Hindlimb muscle (tissue), 1 donor: ENCODE measurements at places on chromosomes 5 and 9. TPM values are rescaled to one million over a fixed set of nuclear protein-coding genes. Genes with fewer than 3 reads are reported as not detected.

The PRRX2 gene
- 2.9 TPM for polyA plus RNA-seq

The SEMA5A gene
- 27.5 TPM for polyA plus RNA-seq

The GABRA1 gene
- polyA plus RNA-seq, result not detected

The CD72 gene
- 2.6 TPM for polyA plus RNA-seq

The SLC6A19 gene
- polyA plus RNA-seq, result not detected

The CLTB gene
- polyA plus RNA-seq, result 52.0 TPM

The FOXD4L6 gene
- polyA plus RNA-seq, result not detected

The GRXCR2 gene
- not detected for polyA plus RNA-seq

The SPATA31E1 gene
- polyA plus RNA-seq, result not detected

The FGF1 gene
- 5.1 TPM for polyA plus RNA-seq

The PCDHGA5 gene
- polyA plus RNA-seq, result 2.6 TPM

The RAI14 gene
- 15.7 TPM for polyA plus RNA-seq

The SLC25A2 gene
- polyA plus RNA-seq, result not detected

The CSF2 gene
- polyA plus RNA-seq, result not detected

The FOXD4L4 gene
- polyA plus RNA-seq, result not detected

The MYMK gene
- 82.7 TPM for polyA plus RNA-seq

The PROB1 gene
- 55.2 TPM for polyA plus RNA-seq

The RALGPS1 gene
- 6.7 TPM for polyA plus RNA-seq

The SLC6A7 gene
- 0.22 TPM for polyA plus RNA-seq

The FLT4 gene
- polyA plus RNA-seq, result 9.2 TPM

The NDUFA8 gene
- polyA plus RNA-seq, result 58.6 TPM

The SAXO1 gene
- 0.06 TPM for polyA plus RNA-seq

The GPR151 gene
- polyA plus RNA-seq, result not detected

The DND1 gene
- polyA plus RNA-seq, result not detected

The TRPM3 gene
- polyA plus RNA-seq, result 0.25 TPM

The CCDC192 gene
- polyA plus RNA-seq, result 0.88 TPM

The TDRD7 gene
- 5.4 TPM for polyA plus RNA-seq

The SLC36A2 gene
- 0.49 TPM for polyA plus RNA-seq

The LRRC14B gene
- 41.2 TPM for polyA plus RNA-seq

The TMEM38B gene
- 71.4 TPM for polyA plus RNA-seq

The GRM6 gene
- polyA plus RNA-seq, result 0.72 TPM

The IL13 gene
- polyA plus RNA-seq, result not detected

The OBP2B gene
- not detected for polyA plus RNA-seq

The NELFB gene
- polyA plus RNA-seq, result 53.1 TPM

The CCDC183 gene
- 3.0 TPM for polyA plus RNA-seq

The NEUROG1 gene
- polyA plus RNA-seq, result not detected

The STING1 gene
- 49.0 TPM for polyA plus RNA-seq

The SLC1A1 gene
- 0.26 TPM for polyA plus RNA-seq

The CNTLN gene
- 7.4 TPM for polyA plus RNA-seq

The TXNDC15 gene
- polyA plus RNA-seq, result 64.4 TPM

The F2RL1 gene
- polyA plus RNA-seq, result 0.31 TPM

The GFPT2 gene
- 10.8 TPM for polyA plus RNA-seq

The SLC24A2 gene
- 1.2 TPM for polyA plus RNA-seq

The VCAN gene
- 211 TPM for polyA plus RNA-seq

The GDA gene
- polyA plus RNA-seq, result 0.30 TPM

The PAX5 gene
- polyA plus RNA-seq, result 0.21 TPM

The PAEP gene
- not detected for polyA plus RNA-seq

The RFESD gene
- 3.6 TPM for polyA plus RNA-seq
